Thymus (tissue), 14 donors: ENCODE measurements at places on chromosomes 2 and 18. TPM values are rescaled to one million over a fixed set of nuclear protein-coding genes. Genes with fewer than 3 reads are reported as not detected.

DNA sequence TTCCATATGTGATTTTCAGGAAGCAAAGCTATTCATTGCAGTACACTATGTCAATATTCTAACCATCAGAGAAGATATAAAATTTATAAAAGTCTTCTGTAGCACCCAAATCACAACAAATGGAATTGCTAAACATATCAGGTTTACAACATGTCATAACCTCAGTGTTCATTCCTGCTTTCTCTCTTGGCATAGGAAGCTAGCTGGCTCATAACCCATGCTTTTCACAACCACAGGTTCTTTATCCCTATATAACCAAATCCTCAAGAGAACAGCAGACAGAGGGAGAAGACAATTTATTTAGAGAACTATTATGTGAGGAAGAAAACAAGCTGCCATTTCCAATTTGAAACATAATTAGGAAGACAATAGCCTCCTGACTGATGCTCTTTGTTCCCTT, 997.0 kb upstream of the ACVR2A start:
- no peak for DNase-seq

GRCh38 chr2:47459021-47459420, 56.1 kb downstream of the MSH2 start:
- DNase-seq, result no peak

GRCh38 chr2:20205069-20205468, 19.9 kb downstream of the SDC1 start:
- no peak for DNase-seq

GRCh38 chr2:196435189-196435588, 204.3 kb upstream of the CCDC150 start:
- no peak for DNase-seq

TMEM247 gene
- total RNA-seq, result not detected

HRH4 gene
- total RNA-seq, result 0.24 TPM

KCNS3 gene
- 0.52 TPM for total RNA-seq

GRCh38 chr2:7436096-7436906, 519.1 kb downstream of the RNF144A start:
- no peak for DNase-seq

- no peak for DNase-seq
These were observed 16.5 kb upstream of the INO80C start for GRCh38 chr18:35514283-35514682.

PRKAG3 gene
- not detected for total RNA-seq

ALPI gene
- total RNA-seq, result 0.19 TPM

- no peak for DNase-seq
These were observed 293.6 kb upstream of the SESTD1 start for GRCh38 chr2:179558010-179558934.

- no peak for DNase-seq
These were observed 288.6 kb downstream of the NDUFA10 start for GRCh38 chr2:239736358-239737143.

PJVK gene
- 1.6 TPM for total RNA-seq

LDLRAD4 gene
- total RNA-seq, result 80.0 TPM

EGR4 gene
- total RNA-seq, result 0.05 TPM

PFN4 gene
- total RNA-seq, result 0.90 TPM

LHCGR gene
- 0.05 TPM for total RNA-seq

DNA sequence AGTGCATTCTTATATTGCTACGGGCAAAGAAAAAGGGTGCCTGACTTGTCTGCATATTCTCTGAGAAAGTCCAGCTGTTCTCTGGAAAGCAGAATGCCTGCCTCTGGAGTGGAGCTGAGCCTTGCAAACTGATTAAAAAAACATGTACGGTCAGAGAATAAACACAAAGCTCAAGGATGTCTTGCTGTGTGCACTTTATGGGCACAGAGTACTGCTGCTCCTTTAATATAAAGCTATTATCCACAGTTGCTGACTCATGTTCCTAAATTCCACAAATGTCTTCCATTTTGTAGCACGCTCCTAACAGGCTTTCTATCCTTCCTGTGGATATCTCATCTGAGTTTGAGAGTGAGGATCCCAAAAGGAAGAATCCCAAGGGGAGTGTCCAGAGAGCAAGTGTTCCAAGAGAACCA, 229.0 kb downstream of the MREG start:
- no peak for DNase-seq

DNA sequence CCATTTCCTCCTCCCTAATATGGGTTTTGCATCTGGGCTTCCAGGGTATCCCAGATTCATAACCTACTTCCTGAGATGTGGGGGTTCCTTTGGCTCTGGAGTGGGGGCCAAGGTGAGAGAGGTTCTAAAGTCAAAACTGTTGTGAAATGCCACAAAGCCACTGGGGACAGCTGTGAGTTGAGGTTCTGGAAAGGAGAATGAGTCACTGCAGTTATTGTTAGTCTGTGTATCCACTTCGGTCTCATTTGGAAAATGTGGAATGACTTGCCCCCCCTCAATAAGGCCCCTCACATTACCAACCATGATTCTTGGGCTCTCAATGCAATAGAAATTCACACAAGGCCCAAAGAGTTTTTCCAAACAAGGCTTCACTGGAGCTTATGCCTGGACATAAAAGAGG, 51.1 kb upstream of the LGALSL start:
- DNase-seq, result no peak

C2orf72 gene
- 0.05 TPM for total RNA-seq

FER1L5 gene
- 0.05 TPM for total RNA-seq

GRCh38 chr2:176503776-176504175, 234.5 kb downstream of the MTX2 start:
- no peak for DNase-seq

DNA sequence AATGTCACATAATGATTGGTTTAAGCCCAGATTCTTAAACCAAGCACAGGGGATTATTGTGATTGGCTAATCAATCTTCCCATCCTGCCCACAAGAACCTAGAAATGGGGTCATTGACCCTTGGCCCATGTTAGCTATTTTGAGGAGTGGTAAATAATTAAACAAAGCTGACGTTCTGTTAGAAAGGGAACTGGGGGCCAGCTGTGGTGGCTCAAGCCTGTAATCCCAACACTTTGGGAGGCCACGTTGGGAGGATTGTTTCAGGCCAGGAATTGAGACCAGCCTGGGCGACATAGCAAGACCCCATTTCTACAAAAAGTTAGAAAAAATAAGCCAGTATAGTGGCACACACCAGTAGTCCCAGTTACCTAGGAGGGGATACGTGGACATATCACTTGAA, 37.8 kb upstream of the PTPN4 start:
- no peak for DNase-seq

GRCh38 chr2:171146633-171147032, 14.1 kb downstream of the TLK1 start:
- no peak for DNase-seq

- DNase-seq, result peak; percentile 40
These were observed 100.0 kb downstream of the BAZ2B start for GRCh38 chr2:159516241-159516758.

DNA sequence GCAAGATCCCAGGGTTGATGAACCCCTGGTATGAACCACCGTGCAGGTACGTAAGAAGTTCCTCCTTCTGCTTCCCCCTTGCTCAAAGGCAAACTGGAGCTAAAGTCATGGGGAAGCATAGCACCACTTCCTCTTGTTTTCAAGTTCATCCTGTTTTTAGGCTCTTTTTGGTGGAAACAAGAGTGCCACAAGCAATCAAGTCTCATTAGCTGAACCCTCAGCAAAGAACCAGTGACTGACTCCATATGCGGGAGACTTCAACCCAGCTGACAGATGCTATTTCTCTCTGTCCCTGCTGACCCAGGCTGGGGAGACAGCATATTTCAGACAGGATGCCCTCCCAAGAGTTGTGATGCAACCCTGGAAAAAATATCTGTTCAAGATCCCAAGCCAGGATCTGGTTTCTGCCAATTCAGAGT, 47.7 kb downstream of the BCL2 start:
- no peak for DNase-seq

MOCOS gene
- 0.19 TPM for total RNA-seq

GRCh38 chr18:62187543-62188510, 772 bp downstream of the RELCH start:
- DNase-seq, result peak; percentile 46

- DNase-seq, result peak; percentile 63
These were observed 24.6 kb downstream of the FECH start for GRCh38 chr18:57561728-57562423.

PLGLB2 gene
- 1.5 TPM for total RNA-seq

DNA sequence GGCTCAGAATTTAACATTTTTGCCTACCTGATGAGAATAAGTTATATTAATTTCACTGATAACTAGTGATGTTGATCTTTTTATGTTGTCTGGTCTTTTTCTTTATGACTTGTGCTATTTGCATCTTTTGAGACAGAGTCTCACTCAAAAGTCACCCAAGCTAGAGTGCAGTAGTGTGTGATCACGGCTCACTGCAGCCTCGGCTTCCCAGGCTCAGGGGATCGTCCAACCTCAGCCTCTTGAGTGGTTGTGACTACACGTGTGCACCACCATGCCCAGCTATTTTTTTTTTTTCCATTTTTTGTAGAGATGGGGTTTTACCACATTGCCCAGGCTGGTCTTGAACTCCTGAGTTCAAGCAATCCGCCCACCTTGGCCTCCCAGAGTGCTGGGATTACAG, 7.5 kb downstream of the SMCHD1 start:
- no peak for DNase-seq

CEBPZOS gene
- 23.2 TPM for total RNA-seq

DNA sequence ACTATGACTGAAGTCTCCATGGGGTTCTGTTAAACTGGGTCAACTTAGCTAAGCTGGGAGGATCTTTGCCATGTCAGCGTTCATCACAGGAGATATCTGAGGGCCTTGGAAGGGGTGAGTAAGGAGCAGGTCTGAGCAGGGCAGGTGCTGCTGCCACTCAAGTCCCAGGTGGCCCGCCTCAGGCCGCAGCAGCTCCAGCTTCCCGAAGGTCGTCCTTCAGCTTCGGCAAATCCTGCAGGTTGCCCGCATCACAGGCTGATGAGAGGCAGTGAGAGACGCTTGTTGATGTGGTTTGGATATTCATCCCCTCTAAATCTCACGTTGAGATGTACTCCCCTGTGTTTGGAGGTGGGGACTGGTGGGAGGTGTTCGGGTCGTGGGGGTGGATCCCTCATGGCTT, 166.6 kb downstream of the VAPA start:
- no peak for DNase-seq

- DNase-seq, result no peak
These were observed 18.7 kb downstream of the MERTK start for GRCh38 chr2:111917106-111917505.

GRCh38 chr18:57440331-57441070, 5.3 kb downstream of the ONECUT2 start:
- DNase-seq, result no peak

PAX8 gene
- 0.19 TPM for total RNA-seq

GKN1 gene
- 1.4 TPM for total RNA-seq

NTSR2 gene
- total RNA-seq, result not detected
